NCI-H446 treated with DMSO at 0.1 percent for 48 hours (cell line): ENCODE measurements at places on chromosomes 5 and 9.

- DNase-seq: no peak
These were observed 60.3 kb downstream of the MAPKAP1 start for GRCh38 chr9:125646621-125647100.

GRCh38 chr9:92141144-92142129 is 26.2 kb upstream of the SPTLC1 start:
- no peak for DNase-seq

GRCh38 chr5:59640411-59640810 is 253.1 kb downstream of the PDE4D start:
- no peak for DNase-seq

- DNase-seq: no peak
These were observed 80.0 kb upstream of the OTULINL start for GRCh38 chr5:14501353-14502293.

DNA sequence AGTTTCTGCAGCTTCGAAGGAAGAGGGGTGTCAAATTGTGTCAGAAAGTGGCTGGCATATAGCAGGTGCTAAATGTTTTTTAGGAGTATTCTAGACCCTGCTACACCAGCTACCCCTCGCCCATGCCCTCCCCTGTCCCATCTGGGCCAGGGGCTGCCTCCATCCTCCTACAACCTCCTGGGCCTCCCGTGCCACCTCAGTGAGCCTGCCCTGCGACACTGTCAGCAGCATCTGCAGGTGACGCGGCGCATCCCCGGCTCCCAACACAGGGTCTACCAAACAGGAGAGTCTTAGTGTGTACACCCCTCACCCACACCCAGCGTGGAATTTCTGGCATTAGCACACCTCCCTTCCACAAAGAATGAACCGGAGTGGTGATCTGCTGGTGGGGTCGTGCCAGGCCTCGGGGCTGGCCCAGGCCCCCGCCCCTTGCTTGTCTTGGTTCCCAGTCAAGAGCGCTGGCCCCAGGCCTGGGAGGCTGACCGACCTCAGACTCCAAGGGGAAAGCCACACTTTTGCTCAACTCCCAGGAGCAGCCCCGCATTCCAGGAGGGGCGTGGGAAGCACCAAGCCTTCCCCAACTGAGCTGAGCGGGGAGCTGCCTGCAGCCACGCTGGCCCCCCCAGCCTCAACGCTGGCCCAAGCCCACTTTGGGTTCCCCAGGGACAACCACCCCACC is 55.2 kb downstream of the NEURL1B start:
- no peak for DNase-seq
